ENCODE measurements at places on chromosomes 1 and 21. TPM values are rescaled to one million over a fixed set of nuclear protein-coding genes. Genes with fewer than 3 reads are reported as not detected.

DNA sequence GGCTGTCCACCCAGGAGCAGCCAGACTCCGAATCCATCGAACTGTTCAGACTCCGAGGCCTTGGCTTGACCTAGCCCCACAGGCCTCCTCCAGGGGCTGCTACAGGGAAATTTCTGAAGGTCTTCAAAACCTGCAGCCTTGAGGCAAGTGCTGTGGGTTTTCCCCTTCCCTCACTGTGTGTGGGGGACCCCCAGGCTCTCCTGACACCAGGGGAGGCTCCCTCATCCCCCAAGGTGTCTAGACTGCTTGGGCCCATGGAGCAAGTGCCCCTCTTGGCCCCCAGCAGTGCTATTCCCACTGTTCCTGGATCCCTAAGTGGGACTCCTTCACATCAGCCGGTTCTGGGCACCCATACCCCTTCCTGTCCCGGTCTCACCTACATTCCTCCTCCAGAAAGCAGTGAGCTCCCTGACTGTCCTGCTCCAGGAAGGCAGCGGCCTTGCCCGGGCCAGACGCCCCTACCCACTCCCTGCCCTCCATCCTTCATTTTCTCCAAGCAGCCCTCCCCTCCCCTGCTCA is 814 bp downstream of the PAQR7 start:
- peaks cover 11% of the 10 kb centered on the region for H3K4me1 ChIP-seq
- DNase-seq, result no peak
- H3K36me3 ChIP-seq, result no peaks in the 10 kb centered on the region
- H3K27me3 ChIP-seq, result no peaks in the 10 kb centered on the region
- H3K27ac ChIP-seq, result peak overlapping the region; percentile 15

- no peaks in the 10 kb centered on the region for H3K36me3 ChIP-seq
- H3K4me3 ChIP-seq, result no peak overlapping the region
- DNase-seq, result no peak
- no peak overlapping the region for H3K27ac ChIP-seq
- H3K4me1 ChIP-seq, result no peaks in the 10 kb centered on the region
These were observed 1191.0 kb upstream of the NCAM2 start for GRCh38 chr21:19807201-19807600.

The KRTAP12-2 gene
- polyA plus RNA-seq, result not detected

DNA sequence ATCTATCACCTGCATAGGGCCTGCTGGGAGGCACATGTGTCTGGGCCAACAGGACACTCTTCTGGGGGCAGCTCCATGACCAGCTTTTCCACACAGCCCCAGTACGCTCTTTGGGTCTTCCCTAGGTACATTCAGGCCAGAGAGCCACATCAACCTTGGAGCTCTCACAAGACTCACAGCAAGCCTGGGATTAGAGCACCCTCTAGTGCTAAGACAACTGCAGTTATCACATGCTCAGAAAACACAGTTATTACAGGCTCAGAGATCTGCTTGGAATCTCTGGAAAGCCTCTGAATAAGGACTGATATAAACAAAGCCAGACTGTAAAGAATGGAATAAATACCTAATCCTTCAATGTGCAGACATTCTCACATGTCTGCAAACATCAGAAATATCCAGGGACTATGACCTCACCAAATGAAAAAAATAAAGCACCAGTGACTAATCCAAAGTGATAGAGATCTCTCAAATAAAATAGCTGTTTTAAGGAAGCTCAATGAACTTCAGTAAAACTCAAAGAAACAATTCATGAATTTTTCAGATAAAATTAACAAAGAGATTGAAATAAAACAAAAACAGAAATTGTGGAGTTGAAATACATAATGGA is 563.9 kb upstream of the NR5A2 start:
- no peaks in the 10 kb centered on the region for H3K36me3 ChIP-seq
- H3K27me3 ChIP-seq, result no peaks in the 10 kb centered on the region
- no peak overlapping the region for H3K27ac ChIP-seq

The CZIB gene
- polyA plus RNA-seq, result 60.4 TPM

The GIPC2 gene
- 0.40 TPM for polyA plus RNA-seq

DNA sequence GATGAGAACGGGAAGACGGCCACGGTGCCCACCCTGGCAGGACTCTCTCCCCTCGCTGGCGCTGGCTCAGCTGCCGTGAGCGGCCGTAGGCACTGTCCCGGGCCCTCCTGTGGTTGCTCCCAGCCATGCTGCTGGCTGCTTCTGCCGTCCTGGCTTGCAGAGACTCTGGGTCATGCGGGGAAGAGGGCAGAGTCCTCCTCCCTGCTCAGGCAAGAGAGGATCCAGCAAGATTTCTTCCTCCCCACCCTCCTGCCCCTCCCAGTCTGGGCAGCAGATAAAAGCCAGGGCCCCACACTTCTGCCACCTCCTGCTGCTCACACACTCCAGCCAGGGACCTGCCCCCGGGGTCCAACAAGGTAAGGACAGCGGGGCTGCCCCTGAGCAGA is 60.1 kb downstream of the AGPAT3 start:
- H3K4me1 ChIP-seq, result peaks cover 25% of the 10 kb centered on the region
- peaks cover 5% of the 10 kb centered on the region for H3K36me3 ChIP-seq

DNA sequence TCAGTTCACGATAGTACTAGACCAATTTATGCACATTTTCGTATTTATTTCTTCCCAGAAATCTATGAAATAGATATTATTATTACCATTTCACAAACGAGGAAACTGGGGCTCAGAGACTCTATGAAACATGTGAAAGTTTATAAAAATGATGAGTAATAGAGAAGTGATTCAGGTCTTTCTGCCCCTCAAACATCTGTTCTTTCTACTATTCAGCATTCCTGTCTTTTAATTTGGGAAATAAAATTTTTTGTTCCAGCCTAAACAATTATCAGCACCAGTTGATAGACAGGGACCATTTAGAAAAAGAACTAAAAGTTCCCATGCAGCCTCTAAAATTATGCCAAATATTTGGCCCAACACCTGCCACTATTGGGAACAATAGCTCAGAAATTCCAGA is 585.1 kb downstream of the PTPRC start:
- H3K4me3 ChIP-seq, result no peak overlapping the region
- no peaks in the 10 kb centered on the region for H3K36me3 ChIP-seq
- DNase-seq, result no peak
- H3K27me3 ChIP-seq, result no peaks in the 10 kb centered on the region
- peaks cover 10% of the 10 kb centered on the region for H3K4me1 ChIP-seq

The NCAM2 gene
- polyA plus RNA-seq, result not detected

The CATSPERE gene
- polyA plus RNA-seq, result 0.64 TPM

DNA sequence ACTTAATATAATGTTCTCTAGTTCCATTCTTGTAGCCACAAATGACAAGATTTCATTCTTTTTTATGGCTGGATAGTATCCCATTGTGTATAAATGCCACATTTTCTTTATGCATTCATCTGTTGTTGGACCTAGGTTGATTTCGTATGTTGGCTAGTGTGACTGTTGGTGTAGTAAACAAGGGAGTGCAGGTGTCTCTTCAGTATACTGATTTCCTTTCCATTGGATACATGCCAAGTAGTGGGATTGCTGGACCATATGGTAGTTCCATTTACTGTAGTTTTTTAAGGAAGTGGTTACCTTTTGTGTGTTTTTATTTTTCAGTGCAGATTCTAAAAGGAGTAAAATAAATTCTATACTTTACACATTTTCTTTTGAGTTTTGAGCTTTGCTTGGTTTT is 5.7 kb downstream of the PARK7 start:
- H3K4me1 ChIP-seq, result peaks cover 44% of the 10 kb centered on the region
- H3K36me3 ChIP-seq, result peaks cover 57% of the 10 kb centered on the region
- no peaks in the 10 kb centered on the region for H3K27me3 ChIP-seq
- DNase-seq, result no peak
- H3K4me3 ChIP-seq, result no peak overlapping the region

DNA sequence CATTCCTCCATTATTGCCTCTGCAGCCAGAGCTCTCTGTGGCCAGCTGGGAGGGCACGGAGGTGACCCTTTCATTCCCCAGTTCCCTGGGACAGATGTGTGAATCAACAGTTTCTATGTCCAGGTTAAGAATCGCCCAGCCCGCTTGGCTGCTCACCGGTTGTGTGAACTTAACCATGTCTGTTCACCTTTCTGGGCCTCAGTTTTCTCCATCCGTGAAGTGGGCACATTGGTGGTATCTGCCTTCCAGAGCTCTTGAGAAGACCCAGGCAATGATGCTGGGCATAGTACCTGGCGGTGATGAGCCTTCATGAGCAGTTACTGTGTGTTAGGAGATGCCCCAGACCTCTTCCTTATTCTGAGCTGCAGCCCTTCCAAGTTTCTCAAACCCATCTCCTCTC is 238.3 kb downstream of the MATN1 start:
- H3K4me1 ChIP-seq, result no peaks in the 10 kb centered on the region
- H3K4me3 ChIP-seq, result no peak overlapping the region
- H3K27me3 ChIP-seq, result no peaks in the 10 kb centered on the region

The TSPEAR gene
- polyA plus RNA-seq, result 0.05 TPM

GRCh38 chr1:10378081-10378841 is 20.6 kb upstream of the PGD start:
- no peaks in the 10 kb centered on the region for H3K36me3 ChIP-seq
- no peak overlapping the region for H3K27ac ChIP-seq
- H3K4me1 ChIP-seq, result no peaks in the 10 kb centered on the region

The AVPR1B gene
- polyA plus RNA-seq, result not detected

The ZNF648 gene
- not detected for polyA plus RNA-seq

DNA sequence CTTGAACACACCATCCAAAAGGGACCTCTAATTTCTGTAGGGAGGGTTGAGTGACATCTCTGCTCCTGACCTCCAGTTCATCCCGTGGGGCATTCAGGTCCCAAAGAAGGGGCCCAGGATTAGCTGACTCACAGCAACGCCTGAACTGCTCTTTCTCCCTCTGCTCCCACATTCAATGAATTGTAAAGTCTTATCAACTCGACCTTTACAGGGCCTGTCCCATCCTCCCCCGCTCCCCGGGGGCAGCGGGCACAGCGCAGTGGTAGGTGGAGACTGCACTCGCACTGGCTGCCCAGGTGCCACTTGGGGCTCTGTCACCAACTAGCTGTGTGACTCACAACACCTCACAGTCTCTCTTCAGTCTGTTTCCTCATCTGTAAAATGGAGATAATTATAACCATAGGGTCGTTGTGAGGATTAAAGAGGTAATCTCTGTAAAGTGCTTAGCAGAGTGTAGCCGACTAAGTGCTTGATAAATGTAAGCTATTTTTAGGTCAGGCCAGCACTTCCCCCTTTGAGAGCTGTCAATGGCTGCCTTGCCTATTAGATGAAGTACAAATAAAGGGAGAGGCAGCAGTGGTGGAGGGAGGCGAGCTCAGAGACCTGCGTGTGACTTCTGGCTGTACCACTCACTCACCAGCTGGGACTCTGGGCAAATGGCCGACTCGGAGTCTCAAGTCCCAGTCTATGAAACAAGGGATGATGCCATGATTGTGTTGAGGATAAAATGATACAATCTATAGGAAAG is 637 bp upstream of the MYBPHL start:
- H3K27me3 ChIP-seq, result no peaks in the 10 kb centered on the region
- H3K4me1 ChIP-seq, result no peaks in the 10 kb centered on the region
- no peak overlapping the region for H3K4me3 ChIP-seq

GRCh38 chr1:147334292-147334691 is 91.8 kb downstream of the CHD1L start:
- no peak overlapping the region for H3K4me3 ChIP-seq
- peaks cover 4% of the 10 kb centered on the region for H3K27me3 ChIP-seq
- no peak overlapping the region for H3K27ac ChIP-seq
- no peaks in the 10 kb centered on the region for H3K36me3 ChIP-seq

The DPH5 gene
- 38.6 TPM for polyA plus RNA-seq

DNA sequence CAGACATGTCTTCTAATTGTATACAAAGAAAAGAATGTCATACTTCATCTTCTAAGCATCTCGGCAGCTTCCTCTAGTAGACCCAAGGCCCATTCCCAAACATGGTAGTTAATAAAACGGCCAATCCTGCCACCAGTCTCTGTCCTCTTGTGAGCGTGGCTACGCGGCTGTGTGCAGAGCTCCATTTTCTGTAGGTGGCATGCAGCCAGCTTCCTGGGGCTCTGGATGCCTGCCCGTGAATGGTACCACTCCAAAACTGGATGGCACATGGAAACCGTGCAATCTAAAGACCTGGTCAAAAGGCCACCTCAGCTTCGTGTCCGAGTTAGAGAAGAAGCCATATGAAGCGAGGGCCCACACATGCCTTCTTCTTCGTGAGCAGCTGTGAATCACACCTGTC is 110.7 kb downstream of the SIPA1L2 start:
- no peaks in the 10 kb centered on the region for H3K36me3 ChIP-seq
- DNase-seq, result no peak
- no peak overlapping the region for H3K4me3 ChIP-seq

GRCh38 chr1:225899044-225899925 is 10.3 kb upstream of the LEFTY1 start:
- no peak for DNase-seq
- H3K4me3 ChIP-seq, result no peak overlapping the region
- H3K4me1 ChIP-seq, result peaks cover 44% of the 10 kb centered on the region
- no peaks in the 10 kb centered on the region for H3K36me3 ChIP-seq
- H3K27me3 ChIP-seq, result no peaks in the 10 kb centered on the region

The TAL1 gene
- not detected for polyA plus RNA-seq

DNA sequence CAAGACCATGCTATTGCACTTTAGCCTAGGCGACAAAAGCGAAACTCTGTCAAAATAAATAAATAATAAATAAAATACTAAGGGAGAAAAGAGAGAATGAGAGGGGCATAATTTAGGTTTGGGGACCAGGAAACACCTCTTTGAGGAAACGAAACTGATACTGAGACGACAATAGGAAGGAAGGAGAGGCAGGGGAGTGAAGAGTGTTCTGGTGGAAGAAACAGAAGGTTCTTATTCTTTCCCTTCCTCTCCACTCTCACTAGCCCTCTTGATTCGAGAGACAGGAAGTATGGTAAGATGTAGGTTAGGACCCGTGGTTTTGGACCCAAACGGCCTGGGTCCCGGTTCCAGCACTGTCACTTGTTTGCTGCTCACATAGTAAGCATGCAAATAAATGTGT is 1.6 kb upstream of the NKAIN1 start:
- H3K36me3 ChIP-seq, result no peaks in the 10 kb centered on the region
- peaks cover 22% of the 10 kb centered on the region for H3K27me3 ChIP-seq
- H3K27ac ChIP-seq, result no peak overlapping the region
- H3K4me3 ChIP-seq, result no peak overlapping the region
- DNase-seq, result no peak
- H3K4me1 ChIP-seq, result no peaks in the 10 kb centered on the region

DNA sequence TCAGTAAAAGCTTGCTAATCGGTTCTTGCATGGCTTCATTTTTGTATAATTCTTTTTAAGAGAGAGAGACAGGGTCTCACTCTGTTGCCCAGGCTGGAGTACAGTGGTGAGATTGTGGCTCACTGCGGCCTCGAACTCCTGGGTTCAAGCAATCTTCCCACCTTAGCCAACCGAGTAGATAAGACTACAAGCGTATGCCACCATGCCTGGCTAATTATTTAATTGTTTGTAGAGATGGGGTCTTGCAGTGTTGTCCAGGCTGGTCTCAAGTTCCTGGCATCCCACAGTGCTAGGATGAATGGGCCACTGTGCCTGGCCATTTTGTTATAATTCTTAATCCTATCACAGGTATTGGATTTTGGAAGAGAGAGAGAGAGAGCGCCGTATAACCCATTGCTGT is 23.4 kb downstream of the RCAN3 start:
- H3K4me1 ChIP-seq, result peaks cover 41% of the 10 kb centered on the region
- H3K36me3 ChIP-seq, result no peaks in the 10 kb centered on the region
- H3K27ac ChIP-seq, result no peak overlapping the region
- H3K4me3 ChIP-seq, result no peak overlapping the region
- DNase-seq, result no peak

GRCh38 chr1:45373573-45373972 is 33.3 kb upstream of the MUTYH start:
- no peaks in the 10 kb centered on the region for H3K36me3 ChIP-seq
- no peaks in the 10 kb centered on the region for H3K4me1 ChIP-seq
- no peak overlapping the region for H3K4me3 ChIP-seq

- no peaks in the 10 kb centered on the region for H3K27me3 ChIP-seq
- no peak overlapping the region for H3K4me3 ChIP-seq
- H3K36me3 ChIP-seq, result no peaks in the 10 kb centered on the region
- H3K27ac ChIP-seq, result no peak overlapping the region
- H3K4me1 ChIP-seq, result no peaks in the 10 kb centered on the region
- DNase-seq, result no peak
These were observed 36.8 kb upstream of the DIRAS3 start for GRCh38 chr1:68087184-68087583.

The KCNH1 gene
- not detected for polyA plus RNA-seq

Data from CD8-positive, alpha-beta memory T cell (primary cell).